Stimulated activated CD8-positive, alpha-beta memory T cell treated with anti-CD3 and anti-CD28 coated beads, Interleukin-15, amount 100 ng/mL, for 1 hour (primary cell): ENCODE measurements at places on chromosomes 2 and 18.

GRCh38 chr2:127829845-127830246, 18.9 kb upstream of the WDR33 start:
- peak; percentile 15 for DNase-seq

- no peak for DNase-seq
Measured at GRCh38 chr2:1973636-1974035, 229.3 kb upstream of the PXDN start.

- no peak for DNase-seq
Measured at GRCh38 chr18:47150824-47151366, 595 bp upstream of the HDHD2 start.

- DNase-seq = no peak
Measured at GRCh38 chr2:42959234-42960001, 167.0 kb upstream of the HAAO start.

GRCh38 chr2:217953531-217953932, 49.3 kb downstream of the TNS1 start:
- no peak for DNase-seq

- no peak for DNase-seq
Measured at GRCh38 chr2:165895974-165896373, 57.6 kb downstream of the TTC21B start.

GRCh38 chr2:72149556-72150156, 2.0 kb upstream of the CYP26B1 start:
- no peak for DNase-seq

DNA sequence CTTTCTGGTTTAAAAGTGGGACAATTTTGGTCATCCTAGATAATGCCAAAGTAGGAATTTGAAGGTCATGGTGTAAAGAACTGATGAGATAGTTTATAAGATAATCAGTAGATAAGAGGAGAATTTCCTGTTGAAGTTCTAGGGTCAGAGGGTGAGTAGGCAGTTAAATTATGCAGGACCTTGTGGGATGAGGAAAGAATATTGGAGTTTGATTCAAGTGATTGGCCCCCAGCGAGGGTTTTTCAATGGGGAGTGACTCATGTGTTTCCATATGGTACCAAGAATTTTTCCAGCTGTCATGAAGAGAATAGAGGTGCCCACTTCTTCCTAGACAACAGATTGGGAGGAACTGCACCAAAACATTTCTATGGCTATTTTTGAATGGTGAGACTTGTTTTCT, 940.2 kb upstream of the ZEB2 start:
- no peak for DNase-seq

GRCh38 chr18:11518788-11519685, 90.4 kb upstream of the SLC35G4 start:
- no peak for DNase-seq

DNA sequence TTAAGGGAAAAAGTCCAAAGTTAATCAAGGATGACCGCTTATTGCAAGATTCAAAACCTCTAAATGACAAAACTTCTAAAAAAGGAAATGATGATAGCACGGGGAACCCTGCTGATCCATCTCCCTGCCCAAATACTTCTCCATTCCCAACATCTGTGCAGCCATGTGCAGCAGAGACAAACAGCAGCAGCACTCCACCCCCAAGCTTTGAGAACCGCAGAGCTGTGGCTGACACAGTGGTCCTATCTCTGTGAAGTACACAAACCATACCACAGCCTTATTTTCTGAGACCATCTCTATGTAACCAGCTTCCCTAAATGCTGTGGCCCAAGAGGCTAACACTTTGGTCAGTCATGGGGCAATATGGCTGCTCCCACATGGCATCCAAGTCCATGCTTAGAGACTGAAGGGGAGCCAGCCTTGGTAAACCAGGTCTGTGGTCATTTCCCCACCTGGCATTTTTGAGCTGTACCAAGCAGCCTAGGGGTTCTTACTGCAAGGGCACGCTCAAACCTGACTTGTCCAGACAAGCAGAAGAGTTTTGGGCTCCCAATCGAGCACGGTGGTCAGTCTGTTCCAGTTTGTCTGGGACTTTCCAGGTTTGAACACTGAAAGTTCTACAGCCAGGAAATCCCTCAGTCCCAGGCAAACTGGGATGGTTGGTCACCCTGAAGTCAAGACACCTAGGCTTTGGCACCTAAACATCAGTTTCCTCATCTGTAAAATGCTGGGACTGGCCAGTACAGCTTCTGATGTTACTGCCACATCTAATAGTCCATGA, 17.1 kb upstream of the NFE2L2 start:
- no peak for DNase-seq

GRCh38 chr2:107776362-107776761, 50.3 kb upstream of the RGPD4 start:
- DNase-seq = no peak

DNA sequence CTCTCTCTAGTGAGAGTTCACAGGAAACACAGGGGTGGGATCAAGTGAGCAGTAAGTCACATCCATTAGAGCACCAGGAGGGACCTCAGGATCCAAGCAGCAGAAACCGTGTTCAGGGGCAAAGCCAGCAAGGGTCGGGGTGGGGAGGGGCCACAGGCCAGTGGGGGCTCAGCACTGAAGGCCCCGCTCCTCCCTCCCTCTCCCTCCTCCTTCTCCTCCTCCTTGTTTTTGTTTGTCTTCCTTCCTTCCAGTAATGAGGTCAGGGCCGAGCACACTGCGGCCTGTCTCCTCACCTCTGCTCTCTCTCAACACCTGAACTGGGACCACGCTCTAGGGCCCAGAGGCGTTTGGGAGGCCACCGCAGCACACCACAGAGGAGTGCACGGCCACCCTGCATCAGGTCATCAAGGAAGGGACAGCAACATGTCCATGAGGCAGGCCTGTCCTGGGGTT, 20.9 kb downstream of the MTERF4 start:
- DNase-seq = no peak

DNA sequence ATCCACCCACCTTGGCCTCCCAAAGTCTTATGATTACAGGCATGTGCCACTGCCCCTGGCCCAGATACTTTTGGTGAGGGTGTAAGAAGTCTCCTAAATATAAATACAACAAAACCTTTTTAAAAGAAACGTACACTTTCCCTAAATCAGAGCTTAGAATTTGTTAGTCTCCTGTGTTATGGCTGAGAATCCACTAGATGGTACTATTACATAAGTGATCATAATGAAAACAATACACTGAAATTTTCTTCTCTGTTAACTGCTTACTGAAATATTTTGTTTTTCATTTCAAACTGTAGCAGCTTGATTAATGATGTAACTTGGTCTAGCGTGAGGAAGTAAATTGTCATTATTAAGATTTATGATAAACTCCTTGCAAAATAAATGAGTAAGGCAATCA, 74.8 kb upstream of the FAM98A start:
- DNase-seq = no peak

- DNase-seq = no peak
Measured at GRCh38 chr2:70083344-70084156, 3.7 kb upstream of the PCBP1 start.

GRCh38 chr18:11019295-11020105, 129.9 kb downstream of the PIEZO2 start:
- no peak for DNase-seq

GRCh38 chr2:120886534-120887319, 151.1 kb downstream of the GLI2 start:
- no peak for DNase-seq

DNA sequence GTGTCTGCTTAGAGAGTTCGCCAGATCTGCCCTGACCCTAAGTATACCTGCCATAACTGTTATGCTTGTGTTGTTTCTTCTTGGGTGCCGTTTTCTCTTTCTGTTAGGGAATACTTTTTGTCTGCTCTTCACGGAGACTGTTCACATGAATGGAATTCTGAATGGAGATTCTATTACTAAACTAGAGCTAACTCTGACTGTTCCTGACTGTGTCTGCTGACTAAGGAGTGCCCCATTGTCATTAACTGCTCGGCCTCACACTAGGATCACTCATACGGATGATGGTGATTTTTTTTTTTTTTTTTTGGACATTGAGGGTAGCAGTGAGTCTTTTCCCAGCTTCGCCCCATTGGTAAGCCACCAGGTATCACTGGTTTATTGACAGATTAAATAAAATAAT, 104.8 kb upstream of the SLC8A1 start:
- DNase-seq = no peak

DNA sequence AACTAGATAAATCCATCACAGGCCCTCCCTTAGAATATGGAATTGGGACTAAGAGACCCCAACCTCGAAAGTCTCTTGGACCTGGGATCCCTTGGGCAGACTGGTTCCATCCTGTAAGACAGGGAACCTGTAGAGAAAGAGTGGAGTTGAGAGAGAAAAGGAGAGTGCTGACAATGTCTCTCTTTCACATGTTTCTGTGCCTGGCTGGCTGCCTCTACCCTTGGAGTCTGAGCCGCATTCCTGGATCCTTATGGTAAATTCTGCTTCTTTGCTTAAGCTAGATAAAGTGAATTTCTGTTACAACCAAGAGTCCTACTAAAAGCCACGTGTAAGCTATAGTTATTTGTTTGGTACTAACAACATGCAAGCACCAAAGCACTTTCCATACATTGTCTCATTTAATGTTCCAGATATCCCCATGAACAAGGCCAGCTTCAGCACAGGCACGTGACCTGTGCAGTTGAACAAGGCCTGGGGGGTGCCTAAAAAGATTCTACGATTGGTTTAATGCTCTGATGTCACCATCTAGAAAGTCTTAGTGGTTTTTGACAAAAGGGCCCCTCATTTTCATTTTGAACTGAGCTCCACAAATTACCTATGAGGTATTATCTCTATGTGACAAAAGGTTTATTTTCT, 2.1 kb upstream of the PUM2 start:
- no peak for DNase-seq

GRCh38 chr2:216810399-216811160, 49.3 kb downstream of the TNP1 start:
- DNase-seq = no peak

GRCh38 chr2:70002241-70002899, 40.9 kb upstream of the ASPRV1 start:
- DNase-seq = no peak

DNA sequence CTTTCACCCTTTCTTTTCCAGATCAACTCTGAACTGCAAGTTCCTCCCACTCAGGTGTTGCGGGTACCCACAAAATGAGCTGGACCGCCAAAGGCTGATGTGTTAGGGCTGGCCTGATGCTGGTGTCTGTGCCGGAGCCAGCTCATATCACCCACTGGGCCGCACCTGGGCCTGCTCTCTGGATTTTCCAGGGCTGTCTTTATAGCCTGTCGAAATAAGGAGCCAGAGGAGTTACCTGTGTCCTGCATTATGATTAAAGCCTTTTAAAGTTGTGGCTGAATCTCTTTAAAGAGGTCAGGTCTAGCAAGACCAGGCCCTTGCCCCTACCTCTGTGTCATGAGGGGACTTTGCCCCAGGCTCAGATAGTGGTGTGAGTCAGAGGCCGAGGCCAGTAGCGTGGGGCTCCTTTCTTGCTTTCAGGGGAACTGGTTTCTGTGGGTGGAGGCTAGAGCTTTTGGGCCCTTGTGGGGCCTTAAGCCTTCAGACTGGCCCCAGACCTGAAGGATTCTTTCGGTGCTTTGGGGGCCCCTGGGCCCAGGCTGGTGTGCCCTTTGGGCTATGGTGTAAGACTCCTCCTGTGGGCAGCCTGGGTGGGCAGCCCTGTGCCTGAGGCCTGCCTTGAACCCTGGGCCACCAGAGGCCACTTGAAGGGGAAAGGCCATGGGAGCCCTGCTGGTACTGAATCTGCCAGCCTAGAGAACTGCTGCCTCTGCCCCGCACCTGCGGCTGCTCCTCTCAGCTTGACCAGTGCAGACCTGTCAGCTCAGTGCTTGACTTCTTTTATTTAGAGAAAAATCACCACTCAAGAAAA, 21.3 kb downstream of the OTOF start:
- DNase-seq = no peak

GRCh38 chr2:45345331-45346234, 265.5 kb downstream of the SRBD1 start:
- DNase-seq = no peak

- no peak for DNase-seq
Measured at GRCh38 chr2:177261116-177262060, 3.1 kb downstream of the NFE2L2 start.

- DNase-seq = no peak
Measured at GRCh38 chr2:110105608-110106467, 9.8 kb downstream of the MALL start.

DNA sequence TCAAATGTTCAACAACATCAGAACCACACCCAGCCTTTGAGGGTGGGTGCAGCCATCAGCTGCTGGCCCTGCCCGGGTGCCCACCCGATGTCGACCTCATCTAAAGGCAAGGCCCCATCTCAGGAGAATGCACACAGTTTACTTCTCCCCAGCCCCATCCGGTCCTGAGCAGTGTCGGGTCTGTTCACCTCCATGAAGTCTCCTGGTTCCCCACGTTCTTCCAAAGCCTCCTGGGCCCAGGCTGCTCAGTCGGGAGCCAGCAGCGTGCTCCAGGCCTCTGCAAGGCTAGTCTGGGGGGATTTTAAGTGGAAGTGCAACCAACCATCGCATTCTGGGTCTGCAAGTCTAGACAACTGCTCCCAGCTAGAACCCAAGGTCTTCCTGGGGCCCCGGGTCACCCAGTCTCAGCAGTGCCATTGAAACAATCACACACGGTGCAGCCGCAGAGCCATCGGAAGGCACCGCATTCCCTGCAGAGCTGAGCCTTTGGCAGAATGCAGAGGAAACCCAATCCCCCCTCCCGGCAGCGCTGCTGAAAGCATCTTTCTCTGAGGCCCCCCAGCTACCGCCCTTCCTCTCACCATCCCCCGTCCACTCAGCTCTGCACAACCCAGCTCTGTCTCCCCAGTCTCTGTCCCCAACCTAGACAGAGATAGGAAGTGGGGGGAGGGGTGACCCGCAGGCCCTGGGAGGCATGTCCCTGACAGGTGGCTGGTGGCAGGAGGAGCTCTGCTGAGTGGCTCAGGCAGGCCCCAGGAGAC, 8.5 kb downstream of the ESPNL start:
- DNase-seq = no peak

DNA sequence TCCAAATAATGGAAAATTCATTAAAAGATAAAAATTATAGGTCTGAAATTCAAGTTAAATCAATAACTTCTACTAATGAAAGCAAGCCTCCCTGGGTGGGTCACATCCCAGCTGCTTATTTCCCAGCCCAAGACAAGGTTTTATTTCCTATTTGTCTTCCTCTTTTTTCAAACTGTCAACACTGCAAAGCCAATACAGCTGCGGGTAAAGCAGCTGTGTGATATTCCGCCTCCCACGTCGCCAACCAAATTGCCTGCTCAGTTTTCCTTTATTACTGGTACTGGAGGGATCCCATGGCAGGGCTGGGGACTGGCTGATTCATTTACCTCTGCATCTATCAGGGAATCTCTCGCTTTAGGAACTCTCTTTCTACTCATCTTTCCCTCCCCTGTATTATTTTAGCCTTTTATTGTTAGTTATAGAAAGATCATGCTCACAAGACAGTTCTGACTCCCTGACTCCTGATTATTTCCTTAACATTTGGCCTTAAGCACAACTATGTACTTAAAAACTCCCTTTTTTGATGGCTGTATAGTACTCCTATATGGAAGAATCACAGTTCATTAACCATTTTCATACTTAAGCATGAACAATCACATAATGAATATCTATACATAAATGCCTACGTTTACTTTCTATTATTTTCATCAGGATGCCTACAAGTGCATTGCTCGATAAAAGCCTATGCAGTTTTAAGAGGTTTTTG, 253.1 kb downstream of the CDCA7 start:
- no peak for DNase-seq

GRCh38 chr2:150528861-150529801, 41.7 kb upstream of the RND3 start:
- no peak for DNase-seq

GRCh38 chr2:28906376-28906775, 11.9 kb downstream of the WDR43 start:
- DNase-seq = no peak
